ENCODE measurements at places on chromosomes 12 and 14.

GRCh38 chr12:694734-695503, 31.7 kb upstream of the NINJ2 start:
- no peak for DNase-seq

DNA sequence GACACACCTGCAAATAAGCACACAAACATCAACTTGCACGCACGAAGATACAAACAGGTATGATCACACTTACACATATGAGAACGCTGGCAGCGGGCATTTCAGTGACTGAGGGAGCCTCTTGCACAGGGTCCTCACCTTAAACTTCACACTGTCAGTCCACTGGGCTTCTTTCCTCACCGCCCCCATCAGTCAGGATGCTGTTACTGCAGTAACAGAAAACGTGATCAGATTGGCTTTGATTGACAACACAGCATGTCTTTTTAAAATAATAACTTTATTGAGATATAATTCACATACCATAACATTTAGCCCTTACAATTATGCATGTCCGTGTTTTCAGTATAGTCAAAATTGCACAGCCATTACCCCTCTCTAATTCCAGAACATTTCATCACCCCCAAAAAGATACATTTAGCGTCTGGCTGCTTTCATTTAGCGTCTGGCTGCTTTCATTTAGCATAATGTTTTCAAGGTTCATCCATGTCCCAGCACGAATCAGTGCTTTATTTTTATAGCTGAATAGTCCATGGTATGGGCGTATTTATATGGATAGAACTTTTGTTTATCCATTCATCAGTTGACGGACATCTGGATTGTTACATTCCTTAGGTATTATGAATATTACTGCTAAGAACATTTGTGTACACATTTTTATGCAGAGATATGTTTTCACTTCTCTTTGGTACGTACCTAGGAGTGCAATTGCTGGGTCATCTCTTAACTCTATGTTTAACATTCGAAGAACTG, 8.4 kb downstream of the CCDC197 start:
- DNase-seq = no peak

DNA sequence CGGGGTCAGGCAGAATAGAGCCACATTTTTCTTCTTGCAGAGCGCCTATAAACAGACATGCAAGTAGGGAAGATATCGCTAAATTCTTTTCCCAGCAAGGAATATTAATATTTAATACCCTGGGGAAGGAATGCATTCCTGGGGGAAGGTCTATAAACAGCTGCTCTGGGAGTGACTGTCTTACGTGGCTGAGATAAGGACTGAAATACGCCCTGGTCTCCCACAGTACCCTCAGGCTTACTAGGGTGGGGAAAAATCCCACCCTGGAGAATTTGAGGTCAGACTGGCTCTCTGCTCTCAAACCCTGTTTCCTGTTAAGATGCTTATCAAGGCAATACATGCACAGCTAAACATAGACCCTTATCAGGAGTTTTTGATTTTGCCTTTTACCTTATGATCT, 262.3 kb downstream of the CEP128 start:
- DNase-seq = no peak

DNA sequence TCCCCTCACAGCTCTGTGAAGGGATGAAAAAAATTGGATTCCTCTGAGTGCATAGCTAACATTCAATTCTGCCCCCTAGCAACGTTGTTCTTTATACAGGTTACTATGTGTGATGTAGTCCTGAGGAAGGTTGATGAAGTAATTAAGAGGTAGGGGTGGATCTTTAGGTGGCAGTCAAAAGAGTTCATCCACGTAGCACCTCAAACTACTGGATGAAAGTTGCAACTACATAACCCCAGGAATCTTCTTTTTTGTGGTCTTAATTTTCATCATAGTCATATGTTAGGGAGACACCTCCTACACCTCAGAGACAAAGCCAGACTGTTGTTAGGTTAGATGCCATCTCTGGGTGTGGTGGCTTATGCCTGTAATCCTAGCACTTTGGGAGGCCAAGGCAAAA, 10.2 kb upstream of the NFE2 start:
- no peak for DNase-seq

GRCh38 chr12:49750996-49751393, 9.6 kb downstream of the TMBIM6 start:
- DNase-seq = no peak

DNA sequence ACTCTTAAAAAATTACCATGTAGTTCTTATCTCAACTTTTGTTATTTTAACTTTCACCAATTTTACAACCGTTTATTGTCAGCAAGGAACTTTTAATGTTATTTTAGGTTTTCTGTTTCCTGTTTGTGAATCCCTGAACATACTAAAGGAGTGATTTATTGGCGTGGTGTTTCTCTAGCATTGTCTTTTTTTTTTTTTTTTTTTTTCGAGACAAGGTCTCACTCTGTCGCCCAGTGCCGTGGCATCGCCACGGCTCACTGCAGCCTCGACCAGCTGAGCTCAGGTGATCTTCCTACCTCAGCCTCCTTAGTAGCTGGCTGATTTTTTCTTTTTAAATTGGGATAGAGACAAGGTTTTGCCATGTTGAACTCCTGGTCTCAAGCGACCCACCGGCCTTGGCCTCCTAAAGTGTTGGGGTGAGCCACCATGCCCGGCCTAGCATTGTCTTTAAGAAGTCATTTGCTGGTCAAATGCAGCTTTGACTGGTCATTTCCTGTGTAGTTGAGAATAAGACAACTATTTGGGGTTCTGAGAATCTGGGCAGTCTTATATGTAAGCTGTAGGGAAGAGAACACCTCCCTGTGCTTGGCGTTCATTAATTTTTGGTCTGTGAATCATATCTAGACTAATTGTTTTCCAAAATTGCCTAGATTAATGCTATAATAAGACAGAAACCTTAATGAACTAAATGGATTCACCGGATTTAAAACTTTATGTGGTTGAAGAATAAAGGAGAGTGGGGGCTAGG, 2.1 kb downstream of the WASHC4 start:
- DNase-seq = peak; percentile 17

GRCh38 chr12:31897781-31898503, 61.3 kb upstream of the RESF1 start:
- peak; percentile 20 for DNase-seq

DNA sequence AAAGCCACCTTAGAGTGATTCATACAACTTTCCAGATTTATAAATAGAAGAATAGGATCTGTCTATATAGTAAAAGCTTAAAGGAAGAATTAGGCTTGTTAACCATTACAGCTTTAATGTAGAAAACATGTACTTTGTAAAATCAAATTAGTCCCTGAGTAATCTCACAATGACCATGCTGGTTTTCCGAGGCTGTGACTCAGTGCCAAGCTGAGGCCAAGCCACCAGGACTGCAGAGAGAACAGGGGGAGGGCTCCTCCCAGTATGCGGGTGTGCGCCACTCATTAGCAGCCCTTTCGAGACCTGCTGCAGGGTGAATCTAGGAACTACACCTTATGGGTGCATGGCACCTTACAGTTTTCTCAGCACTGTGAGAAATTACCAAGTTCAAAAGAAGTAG, 167.0 kb downstream of the EFCAB11 start:
- DNase-seq = no peak

- no peak for DNase-seq
Measured at GRCh38 chr12:132430838-132431774, 58.8 kb upstream of the FBRSL1 start.

- DNase-seq = no peak
Measured at GRCh38 chr14:92599811-92600210, 86.2 kb downstream of the RIN3 start.

- DNase-seq = no peak
Measured at GRCh38 chr14:105324080-105324778, 9.7 kb downstream of the PACS2 start.

DNA sequence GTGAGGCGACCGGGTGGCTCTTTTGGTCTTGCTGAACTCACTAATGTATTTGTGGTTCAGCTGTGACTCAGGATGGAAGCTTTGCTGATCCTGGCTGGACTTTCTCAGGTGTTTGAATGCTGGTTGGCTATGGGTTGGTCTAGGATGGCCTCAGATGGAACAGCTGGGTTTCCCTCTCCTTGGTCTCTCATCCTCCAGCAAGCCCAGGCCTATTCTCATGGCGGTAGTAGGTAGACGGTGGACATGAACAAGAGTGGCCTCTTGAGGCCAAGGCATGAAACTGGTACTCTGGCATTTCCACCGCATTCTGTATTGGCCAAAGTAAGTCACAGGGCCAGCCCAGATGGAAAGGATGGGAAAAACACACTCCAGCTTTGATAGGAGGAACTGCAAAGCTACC, 11.8 kb upstream of the POLR3B start:
- peak; percentile 66 for DNase-seq

DNA sequence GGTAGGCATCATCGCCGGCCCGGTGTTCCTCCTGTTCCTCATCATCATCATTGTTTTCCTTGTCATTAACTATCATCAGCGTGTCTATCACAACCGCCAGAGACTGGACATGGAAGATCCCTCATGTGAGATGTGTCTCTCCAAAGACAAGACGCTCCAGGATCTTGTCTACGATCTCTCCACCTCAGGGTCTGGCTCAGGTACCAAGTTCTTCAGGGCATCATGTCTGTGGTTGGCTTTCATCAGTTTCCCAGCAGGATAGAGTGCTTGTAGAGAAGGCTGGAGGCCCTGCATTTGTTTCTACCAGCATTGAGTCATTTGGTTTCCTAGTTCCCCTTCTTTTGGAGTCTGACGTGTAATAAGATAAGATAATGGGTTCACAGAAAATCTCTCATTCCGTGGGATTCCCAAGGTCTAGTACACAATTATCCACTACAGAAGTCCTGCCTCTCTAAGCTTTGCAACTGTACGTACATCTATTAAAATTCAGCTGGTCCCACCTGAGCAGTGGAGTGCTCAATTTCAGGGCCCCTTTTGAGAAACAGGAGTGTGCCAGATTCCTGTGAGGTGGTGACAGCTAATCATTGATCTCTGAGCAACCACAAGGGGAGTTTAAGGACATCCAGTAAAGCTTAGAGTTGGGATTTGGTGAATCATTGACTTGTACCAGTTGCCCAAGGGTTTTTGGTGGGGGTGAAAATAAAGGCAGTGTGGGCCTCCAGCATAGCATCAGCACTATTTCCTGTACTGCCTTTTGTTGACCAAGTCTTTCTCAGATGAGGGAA, 25.1 kb downstream of the ACVR1B start:
- peak; percentile 49 for DNase-seq

DNA sequence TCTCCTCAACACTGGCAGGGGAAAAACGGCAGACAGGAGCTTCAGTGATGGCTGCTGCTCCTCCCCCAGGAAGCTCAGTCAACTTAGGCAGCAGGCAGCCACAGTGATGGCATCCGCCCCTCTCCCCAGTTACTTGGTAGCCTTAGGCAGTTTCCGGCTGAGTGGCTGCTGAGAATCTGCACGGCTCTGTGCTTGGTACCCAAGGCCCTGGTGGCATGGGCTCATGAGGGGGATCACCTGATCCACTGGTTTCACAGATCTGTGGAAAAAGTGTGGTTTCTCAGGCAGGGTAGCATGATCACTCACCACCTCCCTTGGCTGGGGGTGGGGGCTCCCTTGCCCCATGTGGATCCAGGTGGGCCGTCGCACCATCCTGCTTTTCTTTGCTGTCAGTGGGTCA, 244.6 kb upstream of the MDGA2 start:
- DNase-seq = no peak

- DNase-seq = peak; percentile 88
Measured at GRCh38 chr12:89862511-89863445, 154.1 kb upstream of the ATP2B1 start.

GRCh38 chr12:23855813-23856212, 93.7 kb downstream of the SOX5 start:
- no peak for DNase-seq

DNA sequence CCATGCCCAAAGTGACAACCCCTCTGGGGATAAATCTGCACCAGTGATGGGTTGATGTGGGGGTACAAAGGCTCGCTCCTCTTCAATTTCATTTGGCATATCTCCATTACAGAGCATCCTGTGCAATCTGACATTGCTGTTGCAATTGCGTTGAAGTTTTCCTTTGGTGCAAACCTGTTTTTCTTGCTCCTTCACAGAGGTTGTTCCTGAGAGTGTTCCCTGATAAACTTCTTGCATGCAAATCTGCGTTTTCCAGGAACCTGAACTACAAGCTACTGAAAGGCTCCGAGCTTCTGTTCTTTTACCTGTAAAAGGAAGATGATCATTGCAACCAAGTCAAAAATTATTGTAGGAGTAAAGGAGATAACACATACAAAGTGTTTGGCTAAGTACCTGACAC, 26.1 kb downstream of the SERPINA11 start:
- DNase-seq = no peak

DNA sequence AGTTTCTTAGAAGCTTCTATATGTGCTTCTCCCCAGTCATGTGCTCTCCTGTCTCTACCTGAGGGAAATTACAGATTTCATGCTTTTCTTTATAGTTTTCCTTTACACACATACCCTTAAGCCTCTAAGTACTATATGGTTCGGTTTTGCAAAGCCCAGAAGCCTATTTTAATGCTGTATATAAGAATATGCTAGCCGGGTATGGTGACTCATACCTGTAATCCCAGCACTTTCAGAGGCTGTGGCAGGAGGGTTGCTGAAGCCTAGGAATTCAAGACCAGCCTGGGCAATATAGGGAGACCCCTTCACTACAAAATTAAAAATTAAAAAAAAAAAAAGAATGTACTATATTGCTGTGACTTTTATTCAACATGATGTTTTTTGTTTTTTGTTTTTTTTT, 15.4 kb downstream of the DGLUCY start:
- DNase-seq = no peak

- no peak for DNase-seq
Measured at GRCh38 chr14:77557391-77557790, 58.8 kb upstream of the ISM2 start.

GRCh38 chr14:47959740-47960139, 284.3 kb upstream of the MDGA2 start:
- no peak for DNase-seq

GRCh38 chr14:26765768-26766520, 168.1 kb upstream of the NOVA1 start:
- peak; percentile 2 for DNase-seq

- DNase-seq = no peak
Measured at GRCh38 chr12:80681786-80682185, 25.6 kb upstream of the MYF6 start.

GRCh38 chr14:100839681-100840111, 13.8 kb downstream of the MEG3 start:
- no peak for DNase-seq

DNA sequence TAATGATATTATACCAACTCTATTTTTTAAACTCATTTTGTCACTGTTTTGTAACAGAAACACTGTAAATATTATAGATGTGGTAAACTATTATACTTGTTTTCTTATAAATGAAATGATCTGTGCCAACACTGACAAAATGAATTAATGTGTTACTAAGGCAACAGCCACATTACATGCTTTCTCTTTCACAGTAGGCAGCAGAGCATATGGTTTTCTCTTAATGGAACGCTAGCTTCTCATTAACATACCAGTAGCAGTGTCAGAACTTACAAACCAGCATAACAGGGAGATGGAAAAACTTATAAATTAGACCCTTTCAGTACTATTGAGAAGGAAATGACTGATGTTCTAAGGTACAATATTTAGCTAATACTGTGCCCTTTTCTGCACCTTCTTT, 398.8 kb downstream of the PRKD1 start:
- no peak for DNase-seq

- no peak for DNase-seq
Measured at GRCh38 chr14:68408680-68409079, 384.2 kb downstream of the ZFP36L1 start.

GRCh38 chr12:110861729-110862128, 14.9 kb downstream of the CCDC63 start:
- DNase-seq = no peak

GRCh38 chr12:98422812-98423211, 92.6 kb upstream of the TMPO start:
- no peak for DNase-seq

GRCh38 chr12:107523775-107524535, 161.6 kb upstream of the PWP1 start:
- DNase-seq = no peak

Measured in inflammatory macrophage (primary cell).